Gastrocnemius medialis (tissue), 4 donors: ENCODE measurements at places on chromosomes 1 and 21.

- no peak for DNase-seq
Observed at GRCh38 chr1:174791863-174792262, 207.9 kb upstream of the CACYBP start.

- no peak for DNase-seq
Observed at GRCh38 chr1:119114786-119115185, 25.7 kb downstream of the WARS2 start.

GRCh38 chr1:58524353-58524945 lies 22.1 kb downstream of the OMA1 start:
- DNase-seq, result no peak

- no peak for DNase-seq
Observed at GRCh38 chr21:45186709-45187108, 101.0 kb downstream of the POFUT2 start.

- DNase-seq, result no peak
Observed at GRCh38 chr1:211557894-211558625, 20.9 kb downstream of the SLC30A1 start.

DNA sequence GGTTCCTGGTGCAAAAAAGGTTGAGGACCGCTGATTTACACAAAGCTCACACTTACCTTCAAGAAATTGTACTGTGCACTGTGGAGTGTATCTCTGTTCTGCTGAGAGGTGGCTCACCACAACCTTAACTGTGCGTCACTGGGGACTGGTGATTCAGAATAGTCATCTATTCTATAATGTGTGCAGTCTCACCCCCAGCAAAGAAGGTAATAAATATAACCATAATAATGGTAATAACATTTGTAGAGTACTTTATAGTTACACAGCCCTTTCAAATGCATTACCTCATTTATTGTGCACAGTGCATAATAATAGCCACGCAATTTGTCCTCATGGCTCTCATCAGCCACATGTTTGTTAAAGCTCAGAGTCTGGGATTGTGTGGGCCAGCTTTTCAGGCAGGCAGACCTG lies 59.4 kb upstream of the DUSP10 start:
- DNase-seq, result no peak

DNA sequence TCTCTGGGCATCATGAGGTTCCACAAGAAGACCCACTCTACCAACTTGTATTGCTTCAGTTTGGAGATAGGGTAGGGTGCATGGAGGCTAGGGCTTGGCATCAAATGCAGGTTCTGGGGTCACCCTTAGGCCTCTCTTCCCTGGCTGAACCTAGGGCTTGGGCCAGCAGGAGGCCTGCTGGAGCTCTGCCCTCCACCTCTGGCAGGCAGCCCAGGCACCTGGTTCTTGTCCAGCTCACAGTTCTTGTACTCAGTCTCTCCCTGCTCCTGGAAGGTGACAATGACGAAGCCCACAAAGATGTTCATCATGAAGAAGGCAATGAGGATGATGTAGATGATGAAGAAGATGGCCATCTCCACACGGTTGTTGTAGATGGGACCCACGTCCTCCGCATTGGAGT lies 37.5 kb upstream of the KIF21B start:
- peak; percentile 67 for DNase-seq

GRCh38 chr1:161824618-161825017 lies 58.5 kb downstream of the ATF6 start:
- DNase-seq, result no peak

DNA sequence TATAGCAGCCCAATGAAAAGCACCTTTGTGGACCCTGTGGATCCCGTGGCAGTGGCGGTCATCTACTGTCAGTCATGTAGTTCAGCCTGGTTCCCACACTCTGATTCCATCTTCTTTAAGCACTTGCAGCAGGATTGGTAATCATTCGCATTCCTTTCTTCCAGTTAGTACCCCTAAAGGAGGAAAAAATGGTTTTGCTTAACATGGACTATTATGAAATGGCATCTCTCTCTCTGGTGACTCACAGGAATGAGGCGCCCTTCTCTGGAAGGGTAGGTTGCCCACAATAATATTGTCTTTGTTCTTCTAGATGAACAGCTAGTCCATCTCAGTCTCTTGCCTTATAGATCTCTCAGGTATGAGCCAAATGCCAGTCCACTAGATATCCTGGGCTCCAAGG lies 127.9 kb upstream of the MROH9 start:
- no peak for DNase-seq

DNA sequence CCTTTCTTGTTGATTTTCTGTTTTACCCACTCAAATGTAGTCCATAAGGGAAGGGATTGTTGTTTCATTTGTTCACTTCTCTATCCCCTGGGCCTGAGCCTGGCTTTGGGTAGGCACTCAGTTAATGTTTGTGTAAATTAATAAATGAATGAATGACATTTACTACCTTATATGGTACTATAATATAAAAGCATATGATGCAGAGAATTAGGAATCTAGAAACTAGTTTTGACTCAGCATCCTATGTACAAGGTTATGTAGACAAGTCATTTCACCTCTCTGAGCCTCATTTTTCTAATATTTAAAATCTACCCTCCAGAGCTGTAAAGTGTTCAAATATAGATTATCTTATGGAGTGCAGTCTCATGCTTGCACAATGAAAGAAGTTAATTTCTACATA lies 68.9 kb upstream of the S1PR1 start:
- DNase-seq, result no peak

DNA sequence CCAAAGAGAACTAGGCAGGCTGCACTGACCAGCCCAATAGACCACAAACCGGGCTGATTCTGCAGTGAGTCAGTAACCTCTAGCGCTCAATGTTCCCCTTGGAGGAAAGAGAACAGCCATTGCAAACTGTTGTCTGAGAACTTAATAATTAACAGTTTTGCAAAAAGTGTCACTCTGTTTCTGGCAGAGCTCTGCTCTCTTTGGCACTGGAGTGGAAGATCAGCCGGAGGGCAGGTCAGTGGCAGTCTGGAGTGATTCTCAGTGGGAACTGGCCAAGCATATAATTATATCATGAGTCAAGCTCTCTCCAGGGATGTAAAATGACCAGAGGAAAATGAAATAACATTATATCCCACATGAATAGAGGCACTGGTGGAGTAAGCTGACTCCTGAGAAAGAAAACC lies 238.3 kb downstream of the HLX start:
- peak; percentile 46 for DNase-seq

DNA sequence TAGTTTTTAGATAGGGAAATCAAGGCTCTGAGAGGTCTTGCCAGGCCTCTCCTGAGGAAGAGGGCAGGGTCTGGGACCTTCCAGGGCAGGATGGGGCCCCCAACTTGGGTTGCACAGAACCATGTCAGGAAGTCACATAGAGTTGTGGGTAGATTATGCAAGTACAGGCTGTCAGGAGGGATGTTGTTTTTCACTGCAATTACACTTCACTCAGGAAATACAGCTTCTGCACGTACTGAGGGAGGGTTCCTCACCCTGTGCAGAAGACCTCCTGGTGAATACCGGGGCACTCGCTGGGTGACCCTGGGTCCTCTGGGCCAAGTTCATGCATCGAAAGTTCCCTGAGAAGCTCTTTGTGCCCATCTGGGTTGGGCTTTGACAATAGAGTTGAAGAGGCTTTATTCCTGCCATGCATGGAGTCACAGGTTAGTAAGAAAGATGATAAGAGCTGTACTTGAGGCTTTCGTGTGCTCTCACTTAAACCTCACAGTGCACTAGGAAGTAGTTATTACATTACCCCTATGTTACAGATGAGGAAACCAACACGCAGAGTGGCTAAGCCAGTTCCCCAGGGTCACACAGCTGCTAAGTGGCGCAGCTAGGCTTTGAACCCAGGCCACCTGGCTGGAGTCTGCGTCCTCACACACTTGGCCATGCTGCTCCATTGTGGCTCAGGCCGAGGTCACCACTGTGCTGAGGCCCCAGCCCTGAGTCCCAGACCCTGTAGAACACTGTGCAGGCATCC lies 16.2 kb upstream of the TNFRSF1B start:
- DNase-seq, result no peak

GRCh38 chr1:27141266-27142003 lies 13.5 kb downstream of the SLC9A1 start:
- peak; percentile 90 for DNase-seq

DNA sequence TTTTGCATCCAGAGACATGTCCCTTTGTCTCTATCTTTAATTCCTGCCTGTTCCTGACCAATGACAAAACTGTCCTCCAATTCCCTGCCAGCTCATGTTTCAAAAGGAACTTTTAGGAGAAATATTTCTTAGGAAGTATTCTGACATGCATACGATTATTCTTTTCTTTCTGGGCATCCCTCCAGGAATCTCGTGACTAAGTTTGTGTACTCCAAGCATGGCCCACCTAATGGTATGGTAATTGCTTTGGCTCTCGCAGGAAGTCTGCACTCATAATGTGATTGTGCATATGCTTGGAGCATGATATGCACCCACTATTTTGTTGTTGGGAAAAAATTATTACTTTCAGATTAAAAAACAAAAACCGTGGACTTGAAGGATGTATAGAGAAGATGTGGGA lies 256.4 kb downstream of the PRDM2 start:
- no peak for DNase-seq

GRCh38 chr1:208324005-208324404 lies 79.8 kb upstream of the PLXNA2 start:
- no peak for DNase-seq

GRCh38 chr1:188782220-188782841 lies 1695.3 kb downstream of the BRINP3 start:
- DNase-seq, result no peak

DNA sequence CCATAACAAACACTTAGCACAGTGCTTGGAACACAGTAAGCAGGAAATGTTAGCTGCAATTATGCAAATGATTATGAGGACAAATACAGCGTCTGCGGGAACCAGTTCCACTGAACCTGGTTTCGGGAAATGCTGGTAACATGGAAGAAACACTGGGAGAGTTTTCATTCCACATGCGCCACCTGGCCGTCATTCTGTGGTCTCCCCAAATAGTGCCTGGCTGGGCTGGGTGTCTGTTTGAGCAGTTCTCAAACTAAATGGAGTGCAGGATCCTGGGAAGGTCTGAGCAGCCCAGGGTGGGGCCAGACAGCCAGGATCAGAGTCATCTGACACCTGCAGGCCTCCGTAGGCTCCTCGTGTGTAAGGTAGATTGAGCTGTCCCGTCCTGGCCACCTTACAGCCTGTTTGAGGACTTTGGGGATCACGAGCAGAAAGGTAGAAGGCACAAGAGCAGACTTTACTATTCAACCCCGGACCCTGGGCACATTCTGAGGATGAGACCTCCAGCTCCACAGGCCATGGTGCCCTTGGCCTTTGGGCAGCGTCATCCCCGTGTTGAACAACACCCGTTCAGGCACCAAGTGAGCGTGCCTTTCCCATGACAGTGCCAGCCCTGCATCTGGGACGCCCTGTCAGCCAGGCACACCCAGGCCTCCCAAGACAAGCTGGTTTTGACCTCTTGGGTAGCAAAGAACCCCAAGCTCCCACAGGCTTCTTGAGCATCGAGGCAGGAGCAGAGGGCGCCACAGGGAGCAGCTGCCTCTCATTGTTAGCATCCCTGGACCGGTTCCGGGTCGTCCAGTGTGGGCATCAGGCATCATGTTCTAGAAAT lies 101.9 kb downstream of the PRDM2 start:
- DNase-seq, result no peak

GRCh38 chr1:229068270-229068987 lies 202.5 kb upstream of the RAB4A start:
- DNase-seq, result peak; percentile 33

GRCh38 chr1:30735124-30735523 lies 11.7 kb upstream of the MATN1 start:
- DNase-seq, result no peak

DNA sequence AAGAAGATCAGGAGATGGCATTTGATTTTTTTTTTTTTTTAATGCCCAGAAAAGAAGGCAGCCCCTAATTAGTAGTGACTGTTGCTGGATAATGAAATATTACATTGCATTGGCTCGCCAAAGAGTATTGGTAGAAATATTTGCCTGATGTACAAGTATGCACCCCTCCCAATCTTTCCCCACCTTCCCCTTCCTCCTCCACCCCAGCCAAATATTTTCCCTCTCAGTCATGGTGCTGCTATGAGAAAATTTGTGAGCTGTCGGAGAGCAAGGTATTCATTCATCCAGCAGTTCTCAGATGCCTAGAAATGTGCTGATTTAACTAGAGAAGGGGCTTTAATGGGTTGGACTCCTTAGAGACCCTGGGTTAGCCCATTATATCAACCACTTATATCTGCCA lies 50.5 kb upstream of the IKBKE start:
- no peak for DNase-seq

DNA sequence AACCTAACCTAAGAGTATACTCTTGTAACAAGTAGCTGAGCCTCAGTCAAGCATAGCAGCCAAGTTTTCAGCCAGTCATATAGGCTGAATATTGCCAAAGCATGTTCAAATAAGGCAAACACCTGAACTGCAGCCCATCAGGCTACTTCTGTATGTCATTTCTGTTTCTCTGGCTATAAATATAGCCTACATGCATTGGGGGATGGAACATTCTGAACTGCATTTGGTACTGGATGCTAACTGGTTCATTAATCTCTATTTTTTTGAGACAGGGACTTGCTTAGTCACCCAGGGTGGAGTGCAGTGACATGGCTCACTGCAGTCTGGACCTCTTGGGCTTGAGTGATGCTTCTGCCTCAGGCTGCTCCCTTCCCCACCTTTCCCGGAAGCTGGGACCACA lies 37.3 kb downstream of the MAST2 start:
- no peak for DNase-seq

- DNase-seq, result no peak
Observed at GRCh38 chr21:34962586-34963222, 86.4 kb downstream of the RUNX1 start.

GRCh38 chr1:82491301-82492048 lies 690.7 kb downstream of the ADGRL2 start:
- DNase-seq, result no peak

DNA sequence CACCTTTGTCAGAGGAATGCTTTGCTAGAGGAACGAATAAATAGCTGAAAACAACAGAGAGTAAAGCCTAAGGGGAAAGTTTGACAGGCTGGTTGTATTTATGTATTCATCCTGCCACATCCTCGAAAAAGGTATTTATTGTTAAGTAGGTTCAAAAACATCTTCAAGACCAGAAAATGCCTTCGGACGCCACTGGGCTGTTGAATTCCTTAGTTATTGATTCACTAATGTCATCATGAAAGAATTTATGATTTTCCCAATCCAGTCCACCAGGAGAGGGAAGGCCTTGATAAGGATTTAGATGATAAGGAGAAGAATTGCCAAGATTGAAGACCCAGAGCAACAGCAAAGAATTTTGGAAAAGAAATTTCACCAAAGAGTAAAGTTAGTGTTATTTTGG lies 35.2 kb upstream of the MAB21L3 start:
- DNase-seq, result no peak
